ENCODE measurements at places on chromosomes 1 and 21.

GRCh38 chr21:42343963-42344510 is 6.8 kb downstream of the TFF2 start:
- DNase-seq, result no peak

GRCh38 chr1:18794051-18794450 is 65.4 kb downstream of the TAS1R2 start:
- no peak for DNase-seq

GRCh38 chr1:234869182-234870019 is 259.2 kb downstream of the TOMM20 start:
- no peak for DNase-seq

DNA sequence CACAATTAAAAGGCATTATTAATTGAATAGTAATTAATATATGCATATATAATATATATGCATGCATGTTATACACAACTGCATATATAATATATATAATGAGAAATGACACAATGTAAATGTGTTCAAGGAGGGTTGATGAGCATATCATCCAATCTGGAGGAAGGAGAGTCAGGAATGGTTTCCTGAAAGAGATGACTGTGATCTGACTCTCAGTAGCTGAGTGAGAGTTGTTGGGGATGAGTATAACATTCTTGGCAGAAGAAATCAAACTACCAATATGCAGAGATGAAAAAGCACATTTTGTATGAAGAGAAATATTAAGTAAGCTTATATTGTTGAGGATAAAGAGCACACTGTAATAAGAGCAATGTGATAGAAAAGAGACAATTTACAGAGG is 37.3 kb downstream of the F13B start:
- DNase-seq, result peak; percentile 27

DNA sequence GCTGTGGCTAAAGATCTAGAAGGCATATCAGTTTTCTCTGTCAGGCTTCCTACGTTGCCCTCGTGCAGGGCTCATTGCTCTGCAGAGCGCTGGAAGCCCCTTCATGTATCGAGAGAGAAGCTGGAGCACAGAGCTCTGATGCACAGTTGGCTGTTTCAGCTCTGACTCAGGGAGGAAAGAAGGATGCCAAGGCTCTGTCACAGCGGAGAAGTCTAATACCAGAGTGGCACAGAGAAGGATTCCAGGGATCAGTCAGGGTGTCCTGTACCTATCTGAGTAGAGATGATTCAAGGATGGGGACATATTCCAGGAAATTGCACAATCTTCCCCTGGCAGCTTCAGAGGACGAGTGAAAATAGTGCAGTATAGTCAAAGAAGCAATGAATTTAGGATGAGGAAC is 179.2 kb upstream of the FMN2 start:
- peak; percentile 20 for DNase-seq
